Mesenchymal stem cell (in vitro differentiated cells and primary cell): ENCODE measurements at places on chromosomes 13 and 19.

DNA sequence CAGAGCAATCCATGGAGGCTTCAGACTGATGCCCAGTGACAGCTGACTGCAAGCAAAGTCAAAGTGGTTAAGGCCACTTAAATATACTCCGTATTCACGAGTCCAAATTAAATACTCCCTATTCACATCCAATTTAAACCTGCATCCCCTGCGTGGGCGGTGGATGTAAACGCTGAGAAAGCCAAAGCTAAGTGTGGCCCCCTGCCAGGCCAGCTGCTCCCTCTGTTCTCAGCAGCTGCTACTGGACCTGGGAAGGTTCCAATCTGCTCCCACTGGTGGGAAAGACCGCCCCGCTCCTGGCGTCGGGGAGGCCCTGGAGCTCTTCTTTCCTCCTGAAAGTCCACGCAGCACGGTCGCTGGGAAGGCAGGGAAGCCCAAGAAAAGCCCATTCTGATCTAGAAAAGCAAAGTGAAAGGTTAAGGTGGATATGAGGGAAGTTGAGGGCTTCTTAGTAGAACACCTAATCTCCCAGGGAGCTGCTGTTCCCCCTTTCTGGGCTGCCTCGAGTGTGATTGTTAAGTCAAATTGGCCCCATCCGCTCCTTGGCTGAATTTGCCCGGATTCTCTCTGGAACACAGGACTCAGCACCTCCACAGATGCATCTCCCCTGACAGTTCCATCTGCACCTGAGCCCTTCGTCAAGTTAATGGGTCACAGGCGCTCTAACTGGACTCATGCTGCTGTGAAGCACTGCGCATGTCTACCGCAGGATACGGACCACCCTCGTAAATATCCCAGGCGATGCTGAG, 205.5 kb downstream of the USP12 start:
- H3K36me3 ChIP-seq: no peaks in the 10 kb centered on the region
- peaks cover 18% of the 10 kb centered on the region for H3K4me1 ChIP-seq
- H3K27me3 ChIP-seq: peaks cover 6% of the 10 kb centered on the region
- H3K4me3 ChIP-seq: peak overlapping the region; percentile 4

GRCh38 chr19:23716792-23717191, 29.8 kb upstream of the ZNF675 start:
- no peak overlapping the region for H3K4me3 ChIP-seq
- no peaks in the 10 kb centered on the region for H3K36me3 ChIP-seq
- no peak for DNase-seq

DNA sequence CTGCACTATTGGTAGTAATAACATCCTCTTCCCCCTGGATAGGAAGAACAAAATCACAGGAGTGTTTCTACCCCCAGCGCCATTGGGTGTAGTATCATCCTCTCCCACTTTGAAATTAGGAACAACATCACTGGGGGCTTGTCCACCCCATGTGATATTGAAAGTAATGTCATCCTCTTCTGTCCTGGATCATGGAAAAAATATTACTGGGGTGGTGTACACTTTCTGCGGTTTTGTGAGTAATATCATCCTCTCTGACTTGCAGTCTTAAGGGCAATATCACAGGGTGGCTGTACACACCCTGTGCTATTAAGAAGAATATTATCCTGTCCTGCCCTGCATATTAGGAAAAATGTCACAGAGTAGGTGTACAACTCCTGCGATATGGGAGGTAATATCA, 4.9 kb upstream of the RGCC start:
- H3K4me1 ChIP-seq: peaks cover 8% of the 10 kb centered on the region
- DNase-seq: no peak
- H3K36me3 ChIP-seq: no peaks in the 10 kb centered on the region
- H3K4me3 ChIP-seq: no peak overlapping the region

- no peak overlapping the region for H3K4me3 ChIP-seq
- no peak for DNase-seq
- no peaks in the 10 kb centered on the region for H3K4me1 ChIP-seq
- no peaks in the 10 kb centered on the region for H3K27me3 ChIP-seq
- H3K27ac ChIP-seq: no peak overlapping the region
Measured at GRCh38 chr19:30130356-30131122, 188.5 kb downstream of the URI1 start.

- no peaks in the 10 kb centered on the region for H3K4me1 ChIP-seq
- no peak overlapping the region for H3K27ac ChIP-seq
- no peak overlapping the region for H3K4me3 ChIP-seq
- no peaks in the 10 kb centered on the region for H3K27me3 ChIP-seq
- DNase-seq: no peak
Measured at GRCh38 chr13:47800593-47800992, 200.5 kb downstream of the SUCLA2 start.

DNA sequence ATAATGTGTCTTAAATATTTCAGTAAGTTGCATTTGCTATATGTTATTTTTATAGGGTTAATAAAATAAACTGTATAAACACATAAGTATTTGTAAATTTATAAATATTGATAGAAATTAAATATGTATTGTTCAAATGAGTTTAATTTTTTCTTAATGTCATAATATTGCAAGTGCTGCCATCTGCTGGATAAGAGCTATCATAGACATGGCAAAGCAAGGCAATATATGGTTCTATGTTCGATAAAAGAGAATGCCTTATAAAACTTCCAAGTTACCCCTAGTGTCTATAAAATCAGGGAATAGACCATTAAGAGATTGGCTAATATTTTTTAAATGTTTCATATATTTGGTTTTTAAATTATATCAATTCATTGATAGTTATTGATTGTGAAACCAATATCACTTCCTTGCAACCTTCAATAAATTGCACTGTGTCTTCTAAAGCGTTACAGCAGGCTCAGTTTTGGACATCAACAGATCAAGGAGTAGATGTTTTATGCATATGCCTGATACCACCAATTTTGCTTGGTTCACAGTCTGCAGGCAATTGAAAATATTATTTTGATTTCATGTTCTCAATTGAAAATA, 29.0 kb upstream of the SLITRK6 start:
- H3K27ac ChIP-seq: no peak overlapping the region
- DNase-seq: peak; percentile 30
- no peak overlapping the region for H3K4me3 ChIP-seq
- no peaks in the 10 kb centered on the region for H3K36me3 ChIP-seq

DNA sequence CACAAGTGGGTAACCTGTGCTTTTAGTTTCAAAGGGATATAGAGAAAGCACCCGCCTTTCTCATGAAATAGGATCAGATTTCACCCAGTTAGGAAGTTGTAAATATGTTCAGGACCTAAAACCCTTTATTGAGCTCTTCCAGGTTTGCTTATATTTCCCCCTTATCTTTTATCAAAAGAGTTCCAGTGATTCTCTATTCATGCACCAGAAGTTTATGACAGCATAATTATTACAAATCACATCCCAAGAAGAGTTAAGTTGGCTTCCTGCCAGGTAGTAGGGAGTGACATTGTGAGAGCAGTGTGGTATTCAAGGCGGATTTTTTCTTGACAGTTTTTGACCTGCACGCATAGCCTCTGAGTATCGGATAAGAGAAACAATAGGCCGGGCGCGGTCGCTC, 190.3 kb downstream of the STK24 start:
- peaks cover 5% of the 10 kb centered on the region for H3K4me1 ChIP-seq
- DNase-seq: no peak
- peaks cover 62% of the 10 kb centered on the region for H3K36me3 ChIP-seq
- no peak overlapping the region for H3K4me3 ChIP-seq
- H3K27ac ChIP-seq: no peak overlapping the region

GRCh38 chr19:54453921-54454780, 5.2 kb downstream of the LENG8 start:
- peaks cover 76% of the 10 kb centered on the region for H3K36me3 ChIP-seq
- no peaks in the 10 kb centered on the region for H3K27me3 ChIP-seq
- H3K27ac ChIP-seq: no peak overlapping the region

- no peaks in the 10 kb centered on the region for H3K4me1 ChIP-seq
- peaks cover 4% of the 10 kb centered on the region for H3K36me3 ChIP-seq
- no peak overlapping the region for H3K27ac ChIP-seq
- no peak overlapping the region for H3K4me3 ChIP-seq
- no peak for DNase-seq
Measured at GRCh38 chr13:47917022-47917574, 84.0 kb downstream of the SUCLA2 start.

GRCh38 chr19:50002386-50002960, 22.7 kb downstream of the VRK3 start:
- H3K4me3 ChIP-seq: peak overlapping the region; percentile 60
- H3K27ac ChIP-seq: no peak overlapping the region
- H3K4me1 ChIP-seq: peaks cover 13% of the 10 kb centered on the region
- no peak for DNase-seq

- H3K36me3 ChIP-seq: no peaks in the 10 kb centered on the region
- H3K27me3 ChIP-seq: peaks cover 7% of the 10 kb centered on the region
- peak; percentile 54 for DNase-seq
- H3K27ac ChIP-seq: no peak overlapping the region
- H3K4me1 ChIP-seq: peaks cover 18% of the 10 kb centered on the region
- H3K4me3 ChIP-seq: peak overlapping the region; percentile 69
Measured at GRCh38 chr19:8209462-8210378, 550 bp downstream of the CERS4 start.

DNA sequence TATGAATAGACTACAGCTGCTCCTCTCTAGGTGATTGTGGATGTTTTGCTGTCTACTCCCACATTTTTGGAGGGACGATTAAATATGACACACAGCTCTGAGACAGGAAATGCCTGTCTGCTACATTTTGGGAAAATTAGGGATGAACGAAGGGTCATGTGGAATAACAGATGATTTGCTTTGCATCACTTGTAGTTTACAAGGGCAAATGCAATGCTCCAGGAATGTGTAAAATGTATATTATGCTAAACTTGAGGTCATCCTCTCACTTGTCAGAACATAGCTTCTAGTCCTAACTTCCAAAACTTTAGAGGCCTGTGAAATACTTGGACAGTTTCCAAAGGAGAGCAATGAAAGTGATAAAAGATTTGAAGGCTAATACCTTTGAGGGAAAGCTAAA, 284.2 kb upstream of the DACH1 start:
- H3K27me3 ChIP-seq: no peaks in the 10 kb centered on the region
- H3K4me1 ChIP-seq: no peaks in the 10 kb centered on the region
- no peak overlapping the region for H3K4me3 ChIP-seq
- peak overlapping the region; percentile 14 for H3K27ac ChIP-seq
- peak; percentile 40 for DNase-seq
- no peaks in the 10 kb centered on the region for H3K36me3 ChIP-seq

- peak; percentile 81 for DNase-seq
- H3K36me3 ChIP-seq: no peaks in the 10 kb centered on the region
- no peaks in the 10 kb centered on the region for H3K4me1 ChIP-seq
- no peak overlapping the region for H3K27ac ChIP-seq
- no peaks in the 10 kb centered on the region for H3K27me3 ChIP-seq
Measured at GRCh38 chr13:108924134-108924533, 294.7 kb downstream of the MYO16 start.

DNA sequence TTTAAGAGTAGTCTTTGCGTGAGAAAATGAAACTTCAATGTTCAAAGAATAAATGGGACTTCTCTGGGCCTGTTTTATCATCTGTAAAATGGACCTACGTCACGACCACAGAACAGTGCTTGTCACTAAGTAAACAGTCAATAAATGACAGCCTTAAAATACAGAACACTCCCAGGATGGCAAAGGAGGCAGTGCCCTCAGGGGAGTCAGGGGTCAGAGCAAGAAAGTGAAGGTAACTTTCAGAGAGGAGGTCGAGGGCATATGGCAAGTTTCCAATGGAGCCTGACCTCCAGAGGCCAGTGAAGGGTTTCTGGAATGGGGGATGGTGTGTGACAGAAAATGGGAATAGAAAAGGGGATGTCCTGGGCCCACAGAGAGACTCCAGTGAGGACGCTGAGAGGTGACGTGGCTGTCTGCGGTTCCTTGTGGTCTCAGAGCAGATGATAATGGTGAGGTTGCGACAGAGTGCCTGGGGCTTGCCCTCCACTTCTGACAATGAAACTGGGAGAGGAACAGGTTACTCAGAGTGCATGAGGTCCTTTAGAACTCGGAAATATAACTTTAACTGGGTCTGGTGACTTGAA, 91.8 kb downstream of the UBL3 start:
- DNase-seq: peak; percentile 18
- H3K27me3 ChIP-seq: no peaks in the 10 kb centered on the region
- no peaks in the 10 kb centered on the region for H3K4me1 ChIP-seq

DNA sequence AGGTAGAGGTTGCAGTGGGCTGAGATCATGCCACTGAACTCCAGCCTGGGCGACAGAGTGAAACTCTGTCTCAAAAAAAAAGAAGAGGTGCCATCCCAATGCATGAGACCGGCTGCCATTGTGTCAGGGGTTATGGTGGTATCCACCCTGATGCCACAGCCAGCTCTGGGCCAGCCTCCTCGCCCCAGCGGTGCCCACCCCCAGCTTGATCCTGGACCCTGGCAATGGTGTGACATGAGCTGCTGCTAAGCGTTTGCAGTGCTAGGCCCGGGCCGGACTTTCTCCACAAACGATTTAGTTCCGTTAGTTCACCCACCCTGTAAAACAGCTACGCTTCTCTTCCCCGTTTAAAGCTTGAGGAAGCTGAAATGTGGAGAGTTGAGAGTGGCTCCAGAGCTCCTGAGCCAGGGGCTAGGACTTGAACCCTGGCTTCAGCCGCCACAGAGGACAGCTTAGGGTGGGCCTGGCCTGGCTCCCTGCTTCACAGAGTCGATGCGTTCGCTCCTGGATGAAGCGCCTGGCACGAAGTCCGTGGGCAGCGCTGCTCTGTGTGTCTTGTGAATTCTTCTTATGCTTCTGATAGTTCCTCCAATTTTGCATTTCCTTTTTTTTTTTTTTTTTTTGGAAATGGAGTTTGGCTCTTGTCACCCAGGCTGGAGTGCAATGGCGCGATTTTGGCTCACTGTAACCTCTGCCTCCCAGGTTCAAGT, 25.5 kb downstream of the NKPD1 start:
- no peak overlapping the region for H3K27ac ChIP-seq
- no peak for DNase-seq
- H3K27me3 ChIP-seq: no peaks in the 10 kb centered on the region
- H3K36me3 ChIP-seq: no peaks in the 10 kb centered on the region
- H3K4me1 ChIP-seq: peaks cover 21% of the 10 kb centered on the region

GRCh38 chr13:47908197-47908902, 92.7 kb downstream of the SUCLA2 start:
- no peak overlapping the region for H3K4me3 ChIP-seq
- peaks cover 2% of the 10 kb centered on the region for H3K4me1 ChIP-seq
- H3K36me3 ChIP-seq: peaks cover 3% of the 10 kb centered on the region

DNA sequence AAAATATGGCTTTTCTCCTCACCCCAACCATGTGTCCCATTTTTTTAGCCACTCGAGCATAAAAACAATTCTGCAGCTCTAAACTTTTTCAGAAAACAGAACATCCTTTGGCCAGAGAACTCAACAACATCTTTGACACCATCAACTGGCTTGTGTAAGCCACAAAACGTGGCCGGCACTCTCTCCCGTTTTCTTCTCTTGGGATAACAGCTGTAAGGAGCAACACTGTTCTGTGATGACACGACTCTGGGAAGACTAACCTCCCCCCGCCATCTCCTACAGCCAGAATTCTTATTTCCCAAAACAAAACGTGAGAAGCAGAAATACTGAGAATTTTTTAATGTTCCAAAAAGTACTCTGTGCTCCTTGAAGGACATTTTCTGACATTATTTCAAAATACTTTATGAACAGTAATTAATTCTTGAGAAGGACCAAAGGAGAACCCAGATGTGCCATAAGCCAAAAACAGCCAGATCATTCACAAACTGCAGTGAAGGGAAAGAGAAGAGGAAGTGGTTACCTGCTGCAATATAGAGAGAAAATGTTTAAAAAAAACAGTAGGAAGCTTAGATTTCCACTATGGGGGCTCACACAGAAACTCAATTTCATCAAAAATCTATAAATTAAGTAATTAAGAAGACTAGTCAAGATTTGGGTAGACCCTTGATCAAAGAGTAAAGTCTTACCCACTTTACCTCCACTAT, 25.8 kb downstream of the COL4A1 start:
- H3K4me3 ChIP-seq: no peak overlapping the region
- H3K27ac ChIP-seq: no peak overlapping the region
- H3K4me1 ChIP-seq: peaks cover 10% of the 10 kb centered on the region
- DNase-seq: no peak
